GM03348 (cell line): ENCODE measurements at places on chromosomes 12 and 14.

- DNase-seq: no peak
Measured at GRCh38 chr14:78576437-78577166, 406.4 kb downstream of the NRXN3 start.

DNA sequence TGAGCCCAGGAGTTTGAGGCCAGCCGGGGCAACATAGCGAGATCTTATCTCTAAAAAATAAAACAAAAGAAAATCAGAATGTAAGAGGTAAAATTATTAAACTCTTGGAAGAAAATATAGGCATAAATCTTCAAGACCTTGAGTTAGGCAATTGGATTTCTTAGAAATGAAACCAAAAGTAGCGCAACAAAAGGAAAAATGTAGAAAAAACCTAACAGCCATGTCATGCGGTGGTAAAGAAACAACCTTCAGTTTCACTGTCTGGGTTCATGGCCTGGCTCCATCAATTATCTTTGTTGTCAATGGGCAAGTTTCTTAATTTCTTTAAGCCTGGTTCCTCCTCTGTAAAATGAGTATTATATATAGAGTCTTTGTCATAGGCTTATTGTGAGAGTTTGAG, 5.6 kb upstream of the GCH1 start:
- DNase-seq: no peak

GRCh38 chr12:19338405-19338804, 100.9 kb upstream of the AEBP2 start:
- DNase-seq: no peak

- no peak for DNase-seq
Measured at GRCh38 chr12:57838594-57839302, 7.8 kb downstream of the CTDSP2 start.

- peak; percentile 73 for DNase-seq
Measured at GRCh38 chr12:75820848-75821578, 210.6 kb downstream of the PHLDA1 start.

GRCh38 chr12:72511906-72512305, 239.7 kb downstream of the TRHDE start:
- DNase-seq: no peak

DNA sequence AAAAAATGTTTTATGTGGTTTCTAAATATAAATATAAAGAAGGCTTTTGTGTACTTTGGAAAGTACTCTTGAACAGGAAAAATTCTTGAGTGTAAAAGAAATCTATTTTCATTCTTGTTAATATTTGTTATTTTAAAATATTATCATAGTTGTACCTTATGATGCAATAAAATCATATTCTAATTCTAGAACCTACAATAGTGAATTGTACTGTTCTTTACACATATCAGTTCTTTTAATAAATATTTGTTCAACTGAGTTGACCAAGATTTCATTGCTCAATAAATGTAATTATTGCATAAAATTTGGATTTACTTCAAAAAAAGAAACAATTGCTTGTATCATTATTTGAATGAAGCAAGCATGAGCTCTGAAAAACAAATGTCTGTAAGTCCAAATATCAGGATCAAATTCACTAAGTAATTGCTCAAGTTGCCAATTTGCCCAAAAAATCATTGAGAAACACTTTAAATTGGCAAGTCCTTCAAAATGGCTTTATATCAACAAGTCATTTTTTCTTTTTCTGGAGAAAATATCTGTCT, 191.6 kb upstream of the SLC16A7 start:
- no peak for DNase-seq

DNA sequence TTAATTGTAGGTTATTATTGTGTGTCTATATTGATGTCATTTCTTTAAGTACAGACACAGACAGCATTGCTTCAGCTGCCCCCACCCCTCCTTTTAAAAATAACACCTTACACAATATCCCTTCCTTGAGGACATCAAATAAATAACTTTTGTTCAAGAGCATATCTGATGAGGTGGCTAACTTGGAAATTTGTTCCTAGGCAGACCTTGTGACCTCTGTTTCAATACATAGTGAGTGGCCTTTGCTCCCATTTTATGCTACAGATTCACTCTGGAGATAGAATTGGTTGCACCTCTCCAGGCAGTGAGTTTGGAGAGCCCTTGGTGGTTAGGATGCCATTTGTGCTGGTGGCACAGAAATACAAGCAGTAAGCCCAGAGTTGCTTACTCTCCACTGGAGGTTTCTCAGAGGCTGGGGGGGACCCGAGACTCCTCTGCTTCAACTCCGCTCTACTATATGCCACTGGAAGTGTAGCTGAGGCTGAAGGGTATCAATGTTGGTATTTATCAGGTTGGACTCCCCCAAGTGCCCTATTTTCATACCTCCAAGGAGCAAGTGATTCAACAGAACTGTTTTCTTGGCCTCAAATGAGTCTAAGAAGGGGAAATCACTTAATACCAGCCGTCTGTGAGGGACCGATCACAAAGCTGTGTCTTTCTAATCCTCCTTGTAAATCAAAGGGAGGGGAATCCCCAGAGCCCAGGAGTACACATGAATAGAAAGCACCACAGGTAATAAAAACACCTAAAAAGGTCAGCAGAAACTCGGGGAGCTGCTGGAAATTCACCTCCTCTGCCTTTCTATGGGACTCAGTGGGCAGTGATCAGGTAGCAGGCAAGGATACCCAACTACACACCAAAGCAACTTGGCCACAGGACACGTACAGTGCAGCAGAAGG, 463.1 kb downstream of the RAD51B start:
- no peak for DNase-seq

GRCh38 chr12:94098466-94098865, 49.9 kb upstream of the PLXNC1 start:
- DNase-seq: peak; percentile 78

DNA sequence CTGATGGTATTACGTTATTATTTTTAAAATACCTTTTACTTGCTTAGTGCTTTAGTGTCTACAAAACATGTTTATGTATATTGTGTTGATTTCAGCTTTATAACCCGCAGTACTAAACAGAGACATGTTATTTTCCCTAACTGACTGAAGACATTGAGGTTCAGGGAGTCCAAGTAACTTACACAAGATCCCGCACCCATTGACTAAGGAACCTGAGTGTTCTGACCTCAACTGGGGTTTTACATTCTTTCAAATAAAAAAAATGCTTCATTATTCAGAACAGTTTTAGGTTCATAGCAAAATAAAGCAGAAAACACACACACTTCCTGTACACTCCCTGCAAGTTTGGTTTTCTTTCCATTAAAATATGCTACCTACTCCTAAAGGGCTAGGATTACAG, 60.4 kb upstream of the METAP2 start:
- DNase-seq: no peak

DNA sequence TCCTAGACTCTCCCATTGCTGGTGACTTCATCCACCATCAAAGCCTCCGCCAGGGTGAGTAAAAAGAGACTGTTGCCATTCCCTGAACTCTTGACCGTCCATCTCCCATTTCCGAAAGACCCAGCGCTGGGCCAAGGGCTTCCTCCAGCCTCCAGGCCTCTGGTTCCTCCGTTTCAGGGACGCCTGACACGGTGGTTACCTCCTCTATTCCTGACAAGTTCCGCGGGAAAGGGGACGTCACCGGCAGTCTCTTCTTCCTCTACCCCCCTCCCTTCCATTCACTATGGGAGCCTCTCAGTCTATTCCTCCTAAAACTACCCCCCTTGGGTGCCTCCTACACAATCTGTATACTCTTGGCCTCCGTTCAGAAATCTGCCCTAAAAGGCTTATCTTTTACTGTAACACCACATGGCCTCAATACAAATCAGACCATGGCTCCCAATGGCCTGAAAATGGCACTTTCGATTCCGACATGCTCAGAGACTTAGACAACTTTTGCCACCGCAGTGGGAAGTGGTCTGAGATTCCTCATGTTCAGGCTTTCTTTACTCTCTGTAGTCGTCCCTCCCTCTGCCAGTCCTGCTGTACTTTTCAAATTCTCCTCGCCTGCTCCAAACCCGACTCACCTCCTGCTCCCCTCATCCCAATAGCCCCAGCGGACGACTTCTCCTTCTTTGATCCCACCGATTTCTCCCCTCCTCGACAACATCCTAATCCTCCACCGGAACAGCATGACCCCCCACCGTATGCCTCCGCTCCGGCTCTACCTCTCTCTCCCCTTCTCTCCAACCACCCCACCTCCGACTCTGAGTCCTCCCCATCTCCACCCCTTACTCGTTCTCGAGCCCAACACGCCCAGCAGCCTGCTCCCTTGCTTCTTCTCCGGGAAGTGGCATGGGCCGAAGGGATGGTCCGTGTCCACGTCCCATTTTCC, 70.4 kb downstream of the MOK start:
- no peak for DNase-seq

- no peak for DNase-seq
Measured at GRCh38 chr14:41385797-41386196, 220.9 kb upstream of the LRFN5 start.

GRCh38 chr12:99765469-99766114, 118.0 kb downstream of the GARIN6 start:
- DNase-seq: no peak

GRCh38 chr14:100191584-100192249, 32.3 kb upstream of the DEGS2 start:
- no peak for DNase-seq

DNA sequence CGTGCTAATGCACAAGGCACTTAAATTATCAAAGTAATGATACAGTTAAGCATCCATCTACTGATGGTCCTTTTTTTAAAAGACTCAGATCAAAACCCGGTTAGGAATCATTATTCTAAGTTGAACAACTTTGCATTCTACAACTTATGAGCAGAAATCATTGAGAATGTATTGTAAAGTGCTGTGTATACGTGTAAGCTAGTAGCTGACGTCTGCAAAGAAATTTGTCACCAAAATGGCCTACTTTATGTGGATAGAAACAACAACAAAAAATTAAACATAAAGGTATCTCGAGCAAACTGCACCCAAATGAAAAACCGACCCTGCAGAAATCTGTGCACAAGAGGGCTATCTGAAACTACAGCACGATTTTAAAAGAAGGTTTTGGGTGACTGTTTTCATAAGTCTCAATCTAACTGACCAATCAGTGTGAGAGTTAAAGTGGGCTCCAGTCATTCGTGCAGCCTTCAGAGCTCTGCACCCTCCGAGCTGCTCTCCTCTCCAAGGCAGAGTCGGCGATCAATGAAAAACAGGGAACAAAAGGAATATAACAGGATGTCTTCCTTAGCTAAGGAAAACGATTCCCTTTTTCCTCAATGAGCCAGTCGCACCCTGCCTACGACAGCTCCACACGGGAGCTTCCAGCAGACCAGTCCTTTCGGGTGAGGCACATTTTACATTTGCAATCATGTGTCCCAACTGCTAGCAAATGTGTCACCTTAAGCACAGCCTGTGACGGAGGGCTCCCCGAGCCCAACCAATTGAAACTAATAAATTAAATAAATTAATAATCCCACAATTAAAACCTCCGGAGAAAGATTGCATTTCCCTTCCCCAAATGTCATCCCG, 200.7 kb upstream of the FOXN3 start:
- peak; percentile 75 for DNase-seq

DNA sequence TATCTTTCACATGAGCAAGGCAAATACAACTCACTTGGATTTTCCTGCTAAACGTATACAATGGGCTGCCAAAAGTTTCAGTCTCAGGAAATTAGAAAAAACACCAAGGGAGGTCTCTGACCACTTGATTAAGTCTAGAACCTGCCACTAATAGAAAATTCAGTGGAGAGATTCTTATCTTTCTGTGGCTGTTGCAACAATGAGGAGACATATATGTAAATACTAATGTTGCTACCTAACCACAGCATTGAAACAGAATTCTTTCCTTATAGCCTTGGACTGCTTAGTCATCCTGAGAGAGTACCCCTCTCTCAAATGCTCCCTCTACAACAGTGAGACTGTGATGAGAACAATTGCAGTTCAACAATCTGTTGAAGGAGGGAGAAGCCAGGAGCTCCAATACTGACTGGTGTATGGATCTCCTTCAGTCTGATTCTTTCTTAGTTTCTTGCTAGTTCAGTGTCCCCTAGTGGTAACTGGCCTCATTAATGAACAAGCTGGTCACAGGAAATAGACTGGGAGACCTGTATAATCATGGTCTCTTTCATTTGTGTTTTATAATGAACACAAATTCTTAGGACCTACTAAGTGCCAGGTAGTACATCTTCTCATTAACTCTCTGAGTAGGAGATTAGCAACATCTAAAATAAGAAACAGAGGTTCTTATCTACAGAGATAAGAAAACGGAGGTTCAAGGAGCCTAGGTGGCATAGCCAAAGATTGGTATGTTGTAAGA, 164.5 kb downstream of the SLC38A4 start:
- peak; percentile 56 for DNase-seq

- peak; percentile 47 for DNase-seq
Measured at GRCh38 chr12:18462442-18462841, 201.1 kb downstream of the PIK3C2G start.

- peak; percentile 94 for DNase-seq
Measured at GRCh38 chr12:55847603-55848291, 5.0 kb upstream of the MMP19 start.

DNA sequence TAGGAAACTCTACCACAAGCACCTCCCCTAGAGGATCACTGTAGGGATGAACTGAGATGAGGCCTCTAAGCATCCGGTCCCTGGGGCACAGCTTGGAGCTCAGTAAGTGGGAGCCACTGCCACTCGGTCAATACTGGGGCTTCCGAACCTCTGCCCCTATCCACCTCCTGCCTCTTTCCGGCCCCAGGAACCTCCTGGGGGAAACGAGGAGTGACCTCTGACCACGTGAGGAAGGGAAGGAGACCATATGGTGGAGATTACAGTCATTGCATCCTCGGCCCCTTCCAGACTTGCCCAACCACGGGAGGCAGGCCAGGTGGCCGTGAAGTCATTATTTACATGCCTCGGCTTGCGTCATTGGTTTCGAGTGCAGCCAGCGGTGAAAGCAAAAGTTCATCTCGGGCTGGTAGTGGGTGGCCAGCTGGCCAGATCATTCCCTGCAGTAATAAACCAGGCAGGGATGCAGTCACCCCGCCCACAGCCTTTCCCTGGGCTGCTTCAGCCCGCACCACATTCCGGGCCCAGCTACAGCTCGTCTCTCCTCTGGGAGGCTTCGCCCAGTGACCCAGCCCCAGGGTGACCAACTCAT, 65.4 kb downstream of the C14orf132 start:
- DNase-seq: peak; percentile 96

DNA sequence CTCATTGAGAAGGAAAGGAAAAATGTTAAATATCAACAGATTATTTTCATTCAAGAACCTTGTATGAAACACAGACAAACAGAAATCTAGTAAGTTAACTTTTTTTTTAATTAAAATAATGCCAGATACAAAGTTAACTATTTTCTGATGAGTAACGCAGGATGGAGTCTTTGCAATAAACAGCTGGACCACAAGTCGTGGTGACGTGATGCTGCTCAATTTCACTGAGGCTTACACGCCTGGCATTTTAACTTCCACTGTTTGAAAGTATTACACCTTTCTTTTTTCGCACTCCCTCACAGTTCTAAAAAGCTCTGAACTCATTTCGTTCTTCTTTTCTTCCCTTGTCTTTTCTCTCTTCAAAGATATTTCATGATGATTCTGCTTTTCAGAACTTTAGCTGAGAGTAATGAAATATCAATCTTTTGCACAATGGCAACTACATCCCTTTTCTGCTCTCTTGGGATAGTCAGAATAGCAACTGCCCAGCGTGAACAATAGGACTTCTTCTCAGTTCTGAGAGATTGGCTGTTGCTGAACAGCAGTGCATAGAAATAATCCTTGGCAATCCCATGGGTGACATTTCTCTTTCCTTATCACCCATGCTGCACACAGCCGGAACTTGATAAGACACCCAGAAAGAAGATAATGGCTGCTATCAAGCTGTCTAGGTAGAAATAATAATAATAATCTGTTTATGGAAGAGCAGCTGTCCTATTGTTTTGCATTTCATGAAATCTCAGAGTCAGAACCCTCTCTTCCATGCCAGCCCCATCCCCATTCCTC, 160.5 kb downstream of the BTG1 start:
- peak; percentile 48 for DNase-seq

- no peak for DNase-seq
Measured at GRCh38 chr12:42701084-42701483, 111.5 kb upstream of the PRICKLE1 start.

- DNase-seq: no peak
Measured at GRCh38 chr12:44335030-44335429, 499.1 kb downstream of the TMEM117 start.
